Stimulated activated CD4-positive, alpha-beta T cell treated with anti-CD3 and anti-CD28 coated beads, Interleukin-15, amount 100 ng/mL, for 48 hours (primary cell): ENCODE measurements at places on chromosomes 5 and 9.

DNA sequence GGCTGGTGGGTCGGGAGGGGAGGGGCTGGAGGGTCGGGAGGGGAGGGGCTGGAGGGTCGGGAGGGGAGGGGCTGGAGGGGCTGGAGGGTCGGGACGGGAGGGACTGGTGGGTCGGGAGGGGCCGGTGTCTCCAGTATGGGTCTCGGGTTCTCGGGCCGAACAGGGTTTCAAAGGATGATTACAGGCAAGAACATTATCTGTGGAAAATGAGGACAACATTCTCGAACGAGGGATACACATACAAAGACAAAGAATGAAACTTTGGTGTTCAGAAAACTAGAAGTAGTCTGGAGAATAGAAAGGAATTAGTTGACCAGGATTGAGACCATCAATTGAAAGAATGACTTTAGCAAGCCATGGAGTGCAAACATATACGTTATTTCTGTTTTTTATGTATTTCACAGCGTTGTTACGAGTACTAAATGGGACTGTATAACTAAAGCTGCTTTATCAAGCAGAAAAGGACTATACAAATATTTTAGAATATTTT is 360 bp upstream of the ZCCHC10 start:
- DNase-seq = no peak

DNA sequence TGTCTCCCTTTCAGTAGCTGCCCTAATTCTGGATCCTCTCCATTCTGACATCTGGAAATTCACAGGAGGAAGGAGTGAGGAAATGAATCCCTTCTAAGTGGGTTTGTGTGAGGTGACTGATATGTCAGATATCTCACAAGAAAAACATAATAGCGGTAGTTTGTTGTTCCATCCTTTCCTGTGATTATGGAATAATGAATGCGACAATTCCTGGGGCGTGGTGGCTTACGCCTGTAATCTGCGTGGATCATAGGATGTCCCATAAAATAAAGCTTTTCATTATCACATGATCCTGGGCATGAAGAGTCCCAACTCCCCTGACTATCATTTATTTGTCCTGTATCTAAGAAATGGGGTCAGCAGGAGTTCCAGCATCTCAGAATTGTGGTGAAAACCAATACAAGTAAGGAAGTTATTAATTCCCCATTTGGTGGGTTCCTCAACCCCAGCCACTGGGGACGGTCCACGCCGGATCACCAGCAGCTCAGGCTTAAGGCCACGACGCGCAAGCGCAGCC is 375 bp upstream of the C5orf24 start:
- no peak for DNase-seq

DNA sequence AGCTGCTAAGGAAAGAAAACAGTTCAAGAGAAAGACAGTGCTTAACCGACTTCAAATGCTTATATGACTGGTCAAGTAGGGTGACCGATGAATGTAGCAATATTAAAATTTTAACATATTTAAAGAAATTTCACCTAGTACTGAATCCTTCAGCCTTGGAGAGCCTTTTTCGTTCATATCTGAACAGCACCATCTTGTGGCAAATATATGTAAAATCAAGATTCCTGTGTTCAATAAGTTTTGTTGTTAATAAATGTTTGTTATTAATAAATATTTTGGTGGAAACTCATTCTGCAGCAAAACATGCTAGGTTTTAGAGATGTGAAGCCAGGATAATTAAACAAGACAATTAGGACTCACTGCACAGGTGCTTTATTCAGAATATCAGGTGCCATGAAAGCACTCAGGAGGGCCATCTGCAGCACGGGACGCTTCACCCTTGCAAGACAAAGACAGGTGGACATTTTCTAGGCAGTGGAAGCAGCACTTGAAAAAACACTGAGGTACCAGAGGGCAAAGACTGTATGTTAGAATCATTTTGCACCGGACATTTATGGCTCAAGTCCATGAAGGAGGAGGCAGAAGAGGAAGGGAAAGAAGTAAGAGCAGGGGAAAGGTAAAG is 15.6 kb downstream of the TICAM2 start:
- no peak for DNase-seq

DNA sequence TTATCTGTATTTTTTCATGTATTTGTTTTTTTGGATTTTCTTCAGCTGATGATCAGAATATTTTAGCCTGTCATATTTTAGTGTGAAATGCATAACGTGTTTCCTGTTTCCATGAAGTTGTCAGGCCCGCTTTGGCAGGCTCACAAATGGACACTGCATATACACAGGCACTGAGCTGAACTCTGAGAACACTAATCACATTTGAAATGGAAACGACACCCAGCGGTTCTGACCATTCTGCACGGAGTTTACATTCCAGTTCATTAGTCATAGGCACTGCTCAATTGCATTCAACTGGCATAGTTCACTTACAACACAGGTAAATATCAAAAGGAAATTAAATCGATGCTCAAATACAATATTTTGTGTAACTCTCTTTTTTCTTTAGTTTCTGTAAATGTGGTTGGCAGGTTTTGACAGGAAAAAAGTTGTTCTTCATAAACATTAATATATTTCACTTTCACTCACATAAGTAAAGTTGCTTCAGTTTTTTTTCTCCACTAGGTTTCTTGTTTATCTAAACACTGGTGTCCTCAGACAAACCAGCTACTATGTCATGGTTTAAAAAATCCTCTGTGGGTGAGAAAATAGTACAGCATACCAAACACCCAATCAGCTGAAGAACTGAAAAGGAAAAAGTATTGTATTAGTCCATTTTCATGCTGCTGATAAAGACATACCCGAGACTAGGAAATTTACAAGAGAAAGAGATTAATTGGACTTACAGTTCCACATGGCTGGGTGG is 559.0 kb upstream of the DAP start:
- no peak for DNase-seq

DNA sequence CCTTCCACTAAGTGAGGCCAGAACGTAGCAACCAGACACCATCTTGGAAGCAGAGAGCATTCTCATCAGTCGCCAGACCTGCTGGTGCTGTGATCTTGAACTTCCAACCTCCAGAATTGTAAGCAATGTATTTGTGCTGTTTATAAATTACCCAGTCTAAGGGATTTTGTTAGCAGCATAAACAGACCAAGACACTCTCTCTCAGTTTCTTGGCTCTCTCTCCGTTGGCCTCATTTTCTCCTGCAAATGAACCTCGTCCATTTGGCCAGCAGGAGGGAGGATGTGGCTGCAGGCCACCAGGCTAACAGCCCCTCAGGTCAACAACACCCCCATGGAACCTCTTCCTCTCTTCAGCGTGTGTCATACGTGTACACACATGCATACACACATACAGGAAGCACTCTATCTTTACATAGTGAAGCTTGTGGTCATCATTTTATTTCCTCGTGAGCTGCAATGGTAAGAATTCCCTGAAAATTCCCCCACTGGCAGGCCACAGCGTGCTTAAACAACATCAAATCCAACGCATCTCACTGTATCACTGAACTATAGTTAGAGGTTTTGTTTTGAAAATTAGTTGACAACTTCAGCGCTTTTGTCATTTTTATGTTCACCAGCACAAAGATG is 62.8 kb upstream of the PPP1R26 start:
- DNase-seq = no peak

- no peak for DNase-seq
Measured at GRCh38 chr9:127444283-127444920, 6.8 kb downstream of the RPL12 start.

- DNase-seq = no peak
Measured at GRCh38 chr5:10703676-10704075, 57.4 kb downstream of the DAP start.

GRCh38 chr9:95516221-95516733 is 494 bp downstream of the PTCH1 start:
- no peak for DNase-seq

DNA sequence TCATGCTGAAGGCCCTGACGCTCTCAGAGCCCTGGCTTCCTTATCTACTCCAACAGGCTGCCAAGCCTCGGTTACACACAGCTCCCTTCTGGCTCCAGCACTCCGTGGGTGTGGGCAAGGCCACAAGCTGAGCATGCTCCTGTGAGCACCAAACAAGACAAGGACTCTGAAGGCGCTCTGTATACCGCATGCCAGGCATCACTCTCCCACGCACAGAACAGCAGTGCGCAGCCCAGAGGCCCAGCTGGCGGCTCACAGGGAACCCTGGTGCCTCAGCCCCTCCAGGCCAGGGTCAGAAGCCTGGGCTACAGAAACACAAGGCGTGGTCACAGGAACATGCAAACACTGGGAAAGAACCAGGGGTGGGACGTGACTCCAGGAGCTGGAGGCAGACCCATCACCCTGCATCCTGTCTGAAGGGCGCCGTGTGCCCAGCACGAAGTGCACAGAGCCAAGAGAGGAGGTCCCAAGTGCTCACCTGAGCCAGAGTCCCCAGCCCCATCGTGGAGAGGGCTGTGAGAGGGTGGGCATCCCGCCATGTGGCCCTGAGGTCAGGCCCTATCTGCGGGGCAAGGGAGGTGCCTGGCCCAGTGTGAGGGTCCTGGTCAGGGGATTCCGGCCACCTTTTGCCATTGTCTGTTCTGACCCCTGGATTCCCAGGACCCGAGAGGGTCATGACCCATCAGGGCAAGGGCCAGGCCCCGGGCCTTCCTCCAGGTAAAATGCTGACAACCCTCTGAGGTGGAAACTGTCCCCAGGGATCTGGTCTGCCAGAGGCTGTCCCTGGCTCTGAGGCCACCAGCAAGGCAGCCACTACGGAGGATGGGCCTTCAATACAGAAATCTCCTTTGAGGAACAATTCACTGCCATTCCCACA is 54.7 kb downstream of the COL23A1 start:
- no peak for DNase-seq

GRCh38 chr9:316382-316965 is 101.8 kb downstream of the DOCK8 start:
- DNase-seq = no peak

- no peak for DNase-seq
Measured at GRCh38 chr5:133006653-133007052, 19.7 kb downstream of the ZCCHC10 start.

- DNase-seq = no peak
Measured at GRCh38 chr9:93904649-93905472, 50.3 kb downstream of the BARX1 start.

DNA sequence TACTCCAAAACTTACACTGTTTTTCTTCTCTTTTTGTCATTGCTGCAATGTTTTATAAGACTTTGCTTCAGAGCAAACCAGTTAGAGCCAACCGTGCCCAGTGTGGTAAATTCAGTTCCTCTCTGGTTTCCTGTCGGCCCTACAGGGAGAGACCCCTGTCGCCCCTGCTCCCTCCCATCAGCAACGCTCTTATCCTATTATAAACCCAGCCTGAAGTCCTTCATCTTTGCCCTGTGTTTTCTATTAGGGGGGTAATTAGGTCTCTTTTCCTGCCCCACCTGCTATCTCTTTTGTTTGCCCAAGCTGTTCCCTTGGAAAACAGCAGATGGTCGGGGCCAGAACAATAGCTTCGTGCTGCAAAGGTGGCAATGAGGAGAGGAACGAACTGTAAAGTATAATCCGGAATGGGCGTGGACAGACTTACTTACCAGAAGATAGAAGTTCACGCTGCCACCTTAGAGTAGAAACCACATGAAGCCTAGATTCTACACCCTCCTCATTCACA is 21.4 kb upstream of the OTULINL start:
- no peak for DNase-seq

DNA sequence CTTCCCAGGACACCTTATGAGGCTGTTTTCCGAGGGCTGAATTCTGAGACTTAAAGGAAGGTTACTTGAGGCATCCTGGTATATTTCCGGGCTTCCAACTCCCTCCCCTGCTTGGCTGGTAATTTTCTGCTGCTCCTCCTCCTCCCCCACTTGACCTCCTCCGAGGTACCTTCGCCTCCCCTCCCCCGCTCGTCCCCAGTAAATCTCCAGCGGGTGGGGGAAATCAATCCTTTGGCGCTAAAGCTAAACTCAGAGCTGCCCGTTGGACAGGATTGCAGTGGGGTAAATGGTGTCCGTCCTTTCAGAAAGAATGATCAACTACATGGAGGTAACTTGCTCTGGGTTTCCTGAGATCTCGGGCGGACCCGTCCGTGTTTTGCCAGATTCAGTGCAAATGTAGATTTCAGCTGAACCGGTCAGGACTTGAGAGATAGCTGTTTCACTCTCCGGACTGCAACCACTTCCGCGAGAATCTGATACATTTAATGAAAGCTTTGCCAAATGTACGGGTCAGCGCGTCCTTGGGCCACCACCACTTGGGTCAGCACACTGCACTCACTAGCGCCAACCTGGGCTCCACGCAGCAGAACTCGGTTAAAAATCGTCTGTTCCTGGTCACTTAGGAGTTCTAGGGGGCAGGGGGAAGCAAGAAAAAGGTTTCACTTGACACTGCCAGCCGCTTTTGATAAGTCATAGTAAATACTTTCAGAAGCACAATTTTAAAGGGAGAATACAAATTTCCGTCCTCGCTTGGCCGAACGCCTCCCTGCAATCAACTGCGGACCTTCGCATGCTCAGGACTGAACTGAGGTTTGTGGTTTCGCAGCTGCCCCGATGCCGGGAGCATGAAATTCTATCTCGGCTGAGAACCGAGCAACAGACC is 4.6 kb upstream of the ISL1 start:
- no peak for DNase-seq

- no peak for DNase-seq
Measured at GRCh38 chr9:75873712-75874111, 16.8 kb upstream of the PCSK5 start.

DNA sequence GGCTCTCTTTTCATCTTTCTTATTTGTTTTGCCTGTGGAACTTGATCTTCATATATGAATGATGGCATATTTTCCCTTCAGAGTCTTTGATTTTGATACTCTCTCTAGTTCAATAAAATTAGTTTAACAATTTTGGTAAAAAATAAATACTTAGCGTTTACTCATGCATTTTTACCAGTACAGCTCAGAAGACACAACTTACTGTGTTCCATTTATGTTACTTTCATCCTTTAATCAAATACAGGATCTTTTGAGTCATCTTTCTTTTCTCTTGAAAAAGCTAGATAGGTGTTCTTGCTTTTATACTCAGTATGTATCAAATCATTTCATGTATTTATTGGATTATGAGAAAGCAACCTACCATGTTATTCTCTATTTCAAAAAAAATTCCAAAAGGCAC is 47.1 kb upstream of the RICTOR start:
- DNase-seq = no peak

DNA sequence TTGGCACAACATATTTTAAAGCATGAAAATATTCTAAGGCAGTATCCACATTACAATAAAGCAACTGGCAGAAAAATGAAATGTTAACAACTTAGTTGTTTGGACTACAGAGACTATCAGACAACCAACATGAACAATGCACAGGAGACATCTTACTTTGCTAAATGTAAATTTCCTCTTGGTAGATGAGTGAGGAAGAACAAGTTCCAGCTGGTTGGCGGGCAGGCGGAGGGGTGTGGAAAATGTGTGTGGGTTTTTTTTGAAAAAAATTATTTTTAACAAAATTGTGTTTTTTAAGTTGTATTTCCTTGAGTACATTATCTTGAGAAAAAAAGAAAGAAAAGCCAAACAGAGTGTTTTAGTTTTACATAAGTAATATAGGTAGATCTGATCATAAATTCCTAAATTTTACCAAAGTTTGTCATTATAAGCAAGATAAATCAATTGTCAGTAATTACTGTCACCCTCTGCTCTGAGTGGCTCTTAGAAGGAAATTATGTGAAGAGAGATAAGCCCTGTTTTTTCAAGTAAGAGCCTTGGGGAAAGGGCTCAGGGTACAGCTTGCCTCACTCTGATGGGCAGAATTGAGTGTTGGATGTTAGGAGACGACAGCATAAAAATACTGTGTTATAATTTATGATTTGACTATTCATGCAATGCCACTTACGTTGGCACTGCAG is 42.5 kb downstream of the TMEM167A start:
- no peak for DNase-seq
